ENCODE measurements at places on chromosomes 1 and 21.

DNA sequence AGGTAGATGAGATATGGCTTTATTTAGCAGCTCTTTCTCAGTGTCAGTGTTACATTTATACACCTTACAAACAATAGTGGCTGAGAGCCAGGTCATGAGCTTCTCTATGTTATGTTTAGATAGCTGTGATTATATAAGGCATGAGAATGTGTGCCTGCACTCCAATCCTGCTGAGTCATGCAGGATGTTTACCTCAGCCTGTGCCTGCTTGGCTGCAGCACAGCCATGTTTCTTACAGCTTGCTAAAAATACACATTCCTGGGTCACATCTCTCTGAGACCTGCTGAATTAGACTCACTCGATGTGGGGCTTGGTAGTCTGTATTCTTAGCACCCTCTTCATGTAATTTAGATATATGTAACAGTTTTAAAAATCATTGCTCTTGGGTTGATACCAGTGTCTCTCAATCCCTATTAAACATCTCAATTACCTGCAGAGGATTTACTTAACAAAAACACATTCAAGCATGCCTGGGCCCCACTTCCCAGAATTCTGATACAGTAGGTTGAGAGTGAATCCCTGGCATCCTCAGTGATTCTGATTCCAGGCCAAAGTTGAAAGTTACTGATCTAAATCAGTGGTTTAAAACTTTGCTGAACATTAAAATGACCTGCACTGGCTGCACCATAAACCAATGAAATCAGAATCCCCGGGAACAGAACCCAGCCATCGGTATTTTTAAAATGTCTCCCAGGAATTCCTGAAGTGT lies 107.5 kb downstream of the GDAP2 start:
- no peak for DNase-seq

DNA sequence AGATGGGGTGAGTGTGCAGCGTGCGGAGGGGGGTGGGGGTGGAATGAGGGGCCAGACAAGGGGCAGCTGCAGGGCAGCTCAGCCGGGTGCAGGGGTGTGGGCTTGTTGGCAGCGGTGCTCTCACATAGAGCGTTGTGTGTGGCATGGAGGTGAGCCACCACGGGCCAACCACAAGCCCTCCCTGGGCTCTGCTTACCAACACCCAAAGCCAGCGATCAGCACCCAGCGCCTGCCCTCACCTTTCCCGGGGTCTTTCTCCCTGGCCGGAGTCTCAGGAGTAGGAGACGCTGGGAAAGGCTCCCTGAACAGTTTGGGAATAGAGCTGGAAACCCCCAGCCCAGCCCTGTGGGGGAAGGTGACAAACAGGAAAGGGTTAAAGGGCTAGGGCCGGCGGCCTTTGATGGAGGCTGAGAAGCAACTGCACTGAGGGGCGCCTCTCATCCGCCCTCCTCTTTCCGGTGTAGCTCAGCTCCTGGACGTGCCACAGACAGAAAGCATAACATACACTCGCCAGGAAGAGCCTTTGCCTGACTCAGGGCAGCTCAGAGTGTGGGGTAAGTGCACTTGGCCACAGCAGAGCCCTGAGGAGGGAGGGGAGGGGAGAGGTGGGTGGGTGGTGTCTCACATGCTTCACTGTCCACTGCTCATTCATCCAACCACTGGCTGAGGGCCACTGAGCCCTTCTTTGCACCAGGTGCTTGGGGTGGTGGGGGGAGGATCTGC lies 577 bp downstream of the IKBKE start:
- DNase-seq = peak; percentile 27

- DNase-seq = no peak
These were observed 27.9 kb upstream of the COL24A1 start for GRCh38 chr1:86184426-86184825.

GRCh38 chr21:29146726-29147125 lies 16.3 kb downstream of the MAP3K7CL start:
- no peak for DNase-seq

- no peak for DNase-seq
These were observed 73.5 kb downstream of the EPS15 start for GRCh38 chr1:51445351-51446090.

DNA sequence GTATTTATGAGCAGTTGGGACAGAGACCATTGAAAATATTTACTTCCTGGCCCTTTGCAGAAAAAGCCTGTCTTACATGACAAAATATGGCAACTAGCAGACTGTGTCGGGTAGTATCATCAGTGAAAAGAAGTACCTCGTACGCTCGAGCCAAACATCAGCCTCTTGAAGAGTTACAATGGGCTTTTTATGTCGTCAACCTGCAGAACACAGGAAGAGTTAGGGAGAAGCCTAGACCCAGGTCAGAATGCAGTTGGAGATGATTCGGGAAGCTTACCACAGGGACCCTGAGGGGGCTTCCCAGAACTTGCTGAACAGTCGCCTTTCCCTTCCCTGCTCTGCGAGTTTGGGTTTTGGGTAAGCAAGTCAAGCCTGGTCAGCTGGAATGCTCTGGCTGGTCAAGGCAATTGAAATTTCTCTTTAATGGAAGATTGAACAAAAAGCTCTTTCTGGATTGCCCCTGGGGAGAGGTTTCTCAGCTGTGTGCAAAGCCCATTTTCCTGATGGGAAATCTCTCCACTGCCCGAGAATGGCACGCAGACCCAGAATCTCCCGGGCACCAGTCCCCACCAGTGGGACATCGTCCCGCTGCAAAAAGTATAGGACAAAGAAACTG lies 263.6 kb upstream of the TMEM51 start:
- no peak for DNase-seq

All from stimulated activated naive CD4-positive, alpha-beta T cell treated with Interleukin-2 at 50 U/mL for 16 hours (primary cell).